Gastrocnemius medialis (tissue), 4 donors: ENCODE measurements at places on chromosomes 3 and 15. TPM values are rescaled to one million over a fixed set of nuclear protein-coding genes. Genes with fewer than 3 reads are reported as not detected.

Gene IFT122
- total RNA-seq = 16.4 TPM

Gene CHDH
- total RNA-seq = 6.5 TPM

Gene FBXW12
- total RNA-seq = not detected

Gene TMCC1
- total RNA-seq = 24.7 TPM

Gene DPPA2
- not detected for total RNA-seq

Gene POMGNT2
- total RNA-seq = 20.4 TPM

DNA sequence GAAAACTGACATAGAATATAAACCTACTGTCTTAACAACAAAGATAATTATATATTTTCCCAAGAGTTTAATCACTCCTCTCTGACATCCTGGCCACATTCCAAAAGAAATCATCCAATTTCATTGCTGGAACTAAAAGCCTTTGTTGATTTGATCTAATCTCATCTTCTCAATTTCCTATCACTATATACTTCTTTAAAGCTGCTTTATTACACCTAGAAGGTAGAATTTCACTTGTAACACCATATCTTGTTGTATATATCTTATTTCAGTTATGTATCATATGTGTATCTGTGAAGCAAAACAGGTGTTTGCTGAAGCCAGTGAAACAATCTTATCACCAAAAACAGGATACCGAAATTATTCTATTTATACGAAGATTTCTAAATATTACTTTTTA is 740.2 kb downstream of the ROBO1 start:
- H3K27me3 ChIP-seq = no peaks in the 10 kb centered on the region
- H3K4me3 ChIP-seq = no peak overlapping the region
- H3K27ac ChIP-seq = no peak overlapping the region
- no peaks in the 10 kb centered on the region for H3K4me1 ChIP-seq

- H3K27me3 ChIP-seq = no peaks in the 10 kb centered on the region
- H3K4me1 ChIP-seq = peaks cover 4% of the 10 kb centered on the region
- DNase-seq = no peak
- H3K4me3 ChIP-seq = no peak overlapping the region
Measured at GRCh38 chr3:14562121-14562890, 22.2 kb upstream of the GRIP2 start.

DNA sequence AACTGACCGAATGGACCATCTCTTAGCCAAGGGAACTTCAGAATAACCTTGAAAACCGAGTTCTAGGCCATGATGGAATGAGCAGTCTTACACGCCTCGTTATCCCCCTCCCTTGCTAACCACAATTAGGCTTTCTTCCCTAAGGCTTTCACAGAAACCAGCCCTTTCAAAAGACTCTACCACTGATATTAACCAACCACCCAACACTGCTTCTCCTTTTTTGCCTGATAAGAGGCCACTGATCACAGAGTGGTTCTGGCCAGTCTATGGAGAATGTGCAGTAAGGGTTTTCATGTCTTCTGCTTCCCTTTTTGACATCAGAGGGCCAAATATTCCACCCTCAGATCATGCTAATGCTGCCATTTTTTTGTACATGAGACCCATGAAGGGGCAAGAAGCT is 59.3 kb downstream of the MCF2L2 start:
- H3K4me1 ChIP-seq = no peaks in the 10 kb centered on the region
- no peaks in the 10 kb centered on the region for H3K27me3 ChIP-seq
- H3K27ac ChIP-seq = no peak overlapping the region
- H3K36me3 ChIP-seq = no peaks in the 10 kb centered on the region

- no peak for DNase-seq
- H3K4me1 ChIP-seq = no peaks in the 10 kb centered on the region
- H3K27ac ChIP-seq = no peak overlapping the region
Measured at GRCh38 chr15:95758451-95758850, 572.0 kb upstream of the NR2F2 start.

DNA sequence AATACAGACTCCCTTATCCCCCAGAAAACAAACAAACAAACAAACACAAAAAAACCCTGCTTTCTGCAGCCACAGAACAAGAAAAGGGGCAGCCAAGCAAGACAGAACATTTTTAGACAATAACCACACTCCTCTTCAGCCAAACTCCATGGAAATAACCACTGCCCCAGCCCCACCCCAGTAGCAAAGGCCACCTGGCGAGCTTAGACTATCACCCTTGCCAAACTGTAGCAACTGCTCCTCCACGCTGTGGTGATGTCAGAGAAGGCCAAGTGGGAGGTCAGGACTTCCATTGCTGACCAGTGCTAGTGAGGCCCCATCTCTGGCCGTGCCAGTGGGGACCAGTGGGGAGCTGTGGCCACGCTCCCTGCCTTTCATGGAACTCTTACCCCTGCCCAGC is 60.3 kb upstream of the CHRNA7 start:
- H3K36me3 ChIP-seq = no peaks in the 10 kb centered on the region
- no peak overlapping the region for H3K27ac ChIP-seq
- no peak for DNase-seq
- no peaks in the 10 kb centered on the region for H3K27me3 ChIP-seq
- peaks cover under 1% of the 10 kb centered on the region for H3K4me1 ChIP-seq

- no peak overlapping the region for H3K27ac ChIP-seq
- H3K36me3 ChIP-seq = no peaks in the 10 kb centered on the region
- no peak for DNase-seq
- H3K4me3 ChIP-seq = no peak overlapping the region
- H3K4me1 ChIP-seq = no peaks in the 10 kb centered on the region
Measured at GRCh38 chr15:58285921-58286278, 145.9 kb upstream of the LIPC start.

DNA sequence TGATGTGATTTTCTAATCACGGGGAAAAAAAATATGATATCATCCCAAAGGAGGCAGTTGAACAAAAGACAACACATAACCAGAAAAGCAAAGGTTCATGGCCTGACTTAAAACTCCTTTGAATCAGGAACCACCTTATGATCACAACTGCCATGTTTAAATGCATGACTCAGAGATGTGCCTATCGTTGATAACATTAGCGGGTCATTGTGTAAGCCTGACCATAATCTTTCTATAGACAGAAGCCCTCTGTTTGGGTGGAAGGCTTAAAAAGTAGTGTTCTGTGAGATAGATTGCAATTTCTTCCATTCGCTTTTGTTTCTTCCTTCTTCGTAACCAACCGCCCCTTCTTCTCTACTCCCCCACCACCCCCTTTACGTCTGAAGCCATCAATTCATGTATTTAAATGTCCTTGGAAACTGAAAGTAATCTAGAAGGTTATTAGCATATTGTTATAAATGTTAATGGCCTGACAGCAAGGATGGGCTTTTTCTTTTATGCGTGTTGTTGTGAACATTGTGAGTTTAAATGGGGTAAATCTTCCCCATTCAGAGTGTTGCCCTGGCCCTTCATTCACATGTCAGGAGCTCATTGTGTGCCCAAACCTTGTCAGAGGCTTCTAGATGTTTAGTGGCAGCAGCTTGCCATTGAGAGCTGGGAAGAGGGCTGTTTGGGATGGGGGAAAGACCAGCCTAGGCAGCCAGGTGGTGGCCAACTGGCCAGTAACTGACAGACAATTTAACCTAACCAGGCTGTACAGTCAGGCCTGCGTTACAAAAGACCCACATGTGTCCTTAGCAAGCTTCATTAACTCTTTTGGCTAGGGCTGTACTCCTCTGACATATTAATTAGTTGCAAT is 64.5 kb downstream of the EPHA3 start:
- H3K4me1 ChIP-seq = no peaks in the 10 kb centered on the region
- no peaks in the 10 kb centered on the region for H3K27me3 ChIP-seq
- H3K4me3 ChIP-seq = no peak overlapping the region
- no peak for DNase-seq
- H3K27ac ChIP-seq = no peak overlapping the region

GRCh38 chr15:27805261-27806220 is 293.6 kb downstream of the OCA2 start:
- no peak for DNase-seq
- H3K4me3 ChIP-seq = no peak overlapping the region
- H3K4me1 ChIP-seq = no peaks in the 10 kb centered on the region
- no peaks in the 10 kb centered on the region for H3K36me3 ChIP-seq
- no peaks in the 10 kb centered on the region for H3K27me3 ChIP-seq
